ENCODE measurements at places on chromosomes 7 and 10.
A peak's percentile ranks its signal among the peaks of the same experiment; 100 is the strongest.

GRCh38 chr10:35316218-35316967 is 19.9 kb upstream of the CCNY start:
- DNase-seq: no peak

DNA sequence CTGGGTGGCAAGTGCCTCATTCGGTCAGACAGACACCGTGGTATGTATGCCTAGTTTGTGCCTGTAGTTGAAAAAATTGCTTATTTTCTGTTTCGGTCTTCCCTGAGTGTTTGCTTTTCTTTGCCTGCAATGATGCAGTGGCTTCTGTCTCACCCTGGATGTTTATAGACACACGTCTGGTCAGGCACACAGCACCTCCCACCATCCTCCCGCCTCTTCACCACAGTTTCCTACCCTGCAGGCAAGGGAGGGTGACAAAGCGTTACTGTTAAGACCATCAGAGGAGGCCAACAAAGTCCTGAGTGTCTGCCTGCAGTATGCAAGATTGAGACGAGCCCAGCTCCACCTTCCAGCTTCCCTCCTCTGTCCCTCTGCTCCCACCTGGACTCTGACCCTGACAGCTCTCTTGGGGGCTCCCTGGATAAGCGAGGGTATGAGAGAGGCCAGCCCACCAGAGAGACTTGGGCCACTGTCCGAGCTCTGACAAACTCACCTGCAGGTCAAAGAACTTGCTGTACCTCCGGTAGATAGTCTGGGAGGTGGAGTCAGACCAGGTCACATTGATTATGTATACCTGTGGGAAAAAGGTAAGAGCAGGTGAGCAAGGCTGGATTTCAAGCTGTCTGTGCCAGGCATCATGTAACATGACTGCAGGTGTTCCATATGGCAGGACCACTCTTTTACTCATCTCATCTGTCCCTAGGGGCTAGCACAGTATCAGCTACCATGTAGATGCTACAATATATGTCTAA is 54.4 kb downstream of the SH3PXD2A start:
- no peak for DNase-seq

DNA sequence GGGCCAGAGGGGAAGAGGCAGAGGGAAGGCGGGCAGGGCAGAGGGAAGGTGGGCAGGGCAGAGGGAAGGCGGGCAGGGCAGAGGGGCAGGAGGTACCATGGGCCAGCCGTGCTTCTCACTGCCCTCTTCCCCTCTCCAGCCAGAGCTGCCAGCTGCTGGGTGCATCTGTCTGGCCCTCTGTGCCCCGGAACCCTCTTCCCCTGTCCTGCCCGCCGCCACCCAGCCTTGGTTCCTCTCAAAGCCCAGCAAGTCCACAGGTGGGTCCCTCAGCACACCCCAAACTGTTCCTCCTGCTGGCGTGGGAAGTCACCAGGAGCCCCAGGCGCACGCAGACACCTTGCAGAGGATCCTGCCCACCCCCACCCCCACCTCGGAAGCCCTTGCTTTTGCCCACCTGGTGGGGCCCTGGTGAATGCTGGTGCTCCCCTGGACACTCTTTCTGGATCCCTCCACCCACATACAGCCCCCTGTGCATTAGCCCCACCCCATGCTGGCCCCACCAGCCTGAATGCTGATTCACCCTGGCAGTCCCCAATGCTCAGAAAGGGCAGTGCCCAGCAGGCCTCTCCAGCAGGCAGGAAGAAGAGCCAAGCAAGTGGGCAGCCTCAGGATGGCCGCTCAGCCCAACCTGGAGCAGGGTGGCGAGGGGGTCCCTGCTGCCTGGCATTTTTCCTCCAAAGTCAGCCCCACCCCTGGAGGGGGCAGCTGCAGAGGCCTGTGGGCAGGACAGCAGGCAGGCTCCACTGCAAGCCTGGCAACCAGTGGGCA is 1.9 kb upstream of the PWWP2B start:
- no peak for DNase-seq

- no peak for DNase-seq
These were observed 50.5 kb upstream of the PRSS58 start for GRCh38 chr7:142308326-142308725.

DNA sequence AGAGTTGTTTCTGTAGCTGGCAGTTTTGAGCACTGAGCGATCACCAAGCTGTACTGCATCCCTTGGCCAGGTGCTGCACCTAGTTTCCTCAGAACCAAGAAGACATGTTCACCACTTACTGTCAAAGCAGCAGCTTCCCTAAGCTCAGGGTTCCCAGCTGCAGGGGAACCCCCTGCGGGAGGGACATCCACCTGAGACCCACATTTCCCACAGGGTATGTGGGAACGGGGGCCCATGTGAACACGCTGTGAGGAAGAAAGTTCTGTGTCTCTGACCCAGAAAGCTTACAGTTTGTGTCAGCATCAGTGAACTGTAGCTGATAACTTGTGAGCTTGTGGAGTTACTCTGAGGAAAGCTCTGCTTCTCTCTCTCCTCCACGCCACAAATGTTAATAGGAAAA is 436.8 kb upstream of the IGFBP3 start:
- DNase-seq: no peak

GRCh38 chr10:44343843-44344242 is 41.1 kb downstream of the CXCL12 start:
- DNase-seq: no peak

- no peak for DNase-seq
These were observed 1.4 kb downstream of the HECW1 start for GRCh38 chr7:43113622-43114457.

GRCh38 chr7:111486472-111487142 is 75.7 kb downstream of the IMMP2L start:
- DNase-seq: peak; percentile 70

GRCh38 chr10:10684972-10685371 is 332.7 kb upstream of the CELF2 start:
- no peak for DNase-seq

- DNase-seq: no peak
These were observed 163.6 kb downstream of the DNAJB6 start for GRCh38 chr7:157500171-157500960.

- no peak for DNase-seq
These were observed 31.3 kb downstream of the LIPJ start for GRCh38 chr10:88617772-88618300.

GRCh38 chr10:95297402-95297801 is 6.6 kb upstream of the PDLIM1 start:
- DNase-seq: no peak

DNA sequence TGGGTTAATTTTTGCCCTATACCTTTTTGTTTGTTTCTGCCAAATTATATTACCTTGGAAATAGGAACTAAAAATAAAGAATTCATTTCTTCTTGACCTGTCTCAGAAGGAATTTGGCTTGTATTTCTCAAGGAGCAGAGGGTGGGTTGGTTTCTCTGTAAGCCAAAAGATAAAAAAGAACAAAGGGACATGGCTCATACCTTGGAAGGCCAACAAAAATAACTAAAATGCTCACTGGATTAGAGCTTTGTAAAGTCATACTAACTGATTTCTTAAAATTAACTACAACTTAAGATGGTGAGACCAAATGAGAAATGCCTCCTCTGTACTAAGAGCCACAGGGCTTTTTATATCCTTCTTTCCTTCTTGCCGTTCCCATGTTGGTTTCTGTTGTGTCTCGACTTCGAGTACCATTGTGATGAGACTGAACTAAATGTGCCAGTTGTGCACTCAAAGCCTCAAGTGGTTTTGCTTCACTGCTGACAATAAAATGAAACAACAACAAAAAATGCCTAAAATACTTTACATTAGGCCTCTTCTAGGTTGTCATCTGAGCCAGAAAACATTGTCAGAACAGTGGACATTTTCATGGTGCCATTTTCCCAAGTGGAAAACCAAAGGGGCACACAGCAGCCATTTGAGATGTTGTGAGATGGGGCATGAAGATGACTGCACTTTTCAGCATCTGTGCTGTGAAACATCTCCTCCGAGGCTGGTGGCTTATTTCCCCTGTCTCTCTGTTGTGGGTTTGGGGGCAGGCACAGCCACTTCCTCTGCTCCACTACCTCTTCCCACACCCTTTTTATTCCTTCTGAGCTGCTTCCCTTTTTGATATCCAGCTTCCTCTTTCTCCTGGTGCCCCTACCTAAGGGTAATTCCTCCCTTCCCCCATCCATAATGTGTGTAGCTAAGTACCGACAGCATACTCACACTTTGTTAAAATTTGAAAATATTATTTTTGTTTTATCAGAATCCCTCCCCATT is 51.8 kb upstream of the AGR3 start:
- DNase-seq: no peak

DNA sequence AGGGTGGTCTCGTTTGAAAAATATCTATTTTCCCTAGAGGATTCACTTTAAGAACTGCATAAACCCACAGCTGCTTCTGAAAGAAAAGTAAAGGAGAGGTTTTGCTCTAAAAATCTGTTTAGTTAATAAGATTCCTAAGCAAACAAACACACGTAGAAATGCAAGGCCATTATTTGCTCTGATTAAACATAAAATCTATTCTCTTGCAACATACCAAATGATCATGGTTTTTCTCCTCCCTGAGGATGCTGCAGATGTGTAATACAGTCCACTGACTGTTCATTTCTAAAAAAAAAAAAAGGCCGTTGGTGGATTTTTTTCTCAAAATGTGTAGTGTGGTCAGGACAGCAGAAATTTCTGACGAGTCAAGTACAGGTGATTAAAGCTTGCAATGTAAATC is 98.6 kb downstream of the BUB3 start:
- DNase-seq: no peak

DNA sequence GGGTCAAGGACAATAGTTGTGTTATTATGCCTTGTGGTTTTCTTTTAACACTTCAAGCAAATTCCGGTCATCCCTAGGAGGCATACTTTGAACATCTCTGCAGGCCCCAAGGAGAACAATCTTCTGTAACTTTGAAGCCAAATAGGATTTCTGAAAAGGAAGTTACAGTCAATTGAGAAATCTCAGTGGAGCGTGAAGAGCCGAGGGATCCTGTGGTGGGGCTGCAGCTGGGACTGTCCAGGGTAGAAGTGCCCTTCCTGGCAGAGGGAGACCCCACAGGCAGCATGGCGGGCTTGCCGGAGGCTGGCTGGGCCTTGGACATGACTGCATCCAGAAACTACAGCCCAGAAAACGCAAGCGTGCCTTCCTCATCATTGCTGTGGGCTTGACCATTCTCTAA is 179.7 kb downstream of the PTPN20 start:
- DNase-seq: no peak

DNA sequence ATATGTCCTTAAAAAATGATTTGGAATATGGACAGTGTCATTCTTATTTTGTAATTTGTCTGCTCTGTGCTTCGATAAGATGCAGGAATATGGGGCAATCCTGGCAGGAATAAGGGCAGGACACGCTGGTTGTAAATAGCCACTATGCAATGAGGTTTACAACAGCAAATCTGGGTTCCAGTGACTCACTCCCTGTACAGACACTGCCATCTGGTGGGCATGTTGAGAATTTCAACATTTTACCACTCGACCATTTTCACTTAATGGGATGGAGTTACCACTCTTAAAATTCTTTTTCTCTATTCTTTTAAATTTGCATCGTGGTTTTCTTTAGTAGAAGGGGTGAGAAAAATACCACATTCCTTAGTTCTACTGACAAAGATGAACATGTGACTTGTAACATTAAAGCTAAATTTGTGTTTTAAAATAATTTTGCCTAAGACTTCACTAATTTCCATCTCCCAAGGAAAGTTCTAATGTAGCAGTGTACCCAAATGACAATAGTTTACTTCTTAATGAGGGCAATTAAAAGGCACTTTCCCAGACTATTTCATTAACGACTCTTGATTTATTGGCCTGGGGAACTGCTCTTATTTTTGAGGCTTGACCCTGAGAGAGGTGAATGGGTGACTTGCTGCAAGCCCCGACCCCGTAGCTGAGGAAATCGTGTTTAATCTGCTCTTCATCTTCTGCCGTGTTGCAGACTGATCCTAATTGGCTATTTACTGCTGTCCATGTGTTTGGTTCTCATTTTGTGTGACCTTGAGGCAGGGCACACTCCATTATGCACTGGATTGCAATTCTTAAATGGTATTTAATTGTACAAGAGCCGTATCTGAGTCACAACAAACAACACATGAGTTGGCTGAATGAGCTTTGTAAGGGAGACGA is 173.6 kb upstream of the IMMP2L start:
- DNase-seq: no peak

- DNase-seq: no peak
These were observed 202.2 kb upstream of the CDCA7L start for GRCh38 chr7:22147868-22148267.

GRCh38 chr10:24518981-24519597 is 204.6 kb downstream of the ARHGAP21 start:
- no peak for DNase-seq

DNA sequence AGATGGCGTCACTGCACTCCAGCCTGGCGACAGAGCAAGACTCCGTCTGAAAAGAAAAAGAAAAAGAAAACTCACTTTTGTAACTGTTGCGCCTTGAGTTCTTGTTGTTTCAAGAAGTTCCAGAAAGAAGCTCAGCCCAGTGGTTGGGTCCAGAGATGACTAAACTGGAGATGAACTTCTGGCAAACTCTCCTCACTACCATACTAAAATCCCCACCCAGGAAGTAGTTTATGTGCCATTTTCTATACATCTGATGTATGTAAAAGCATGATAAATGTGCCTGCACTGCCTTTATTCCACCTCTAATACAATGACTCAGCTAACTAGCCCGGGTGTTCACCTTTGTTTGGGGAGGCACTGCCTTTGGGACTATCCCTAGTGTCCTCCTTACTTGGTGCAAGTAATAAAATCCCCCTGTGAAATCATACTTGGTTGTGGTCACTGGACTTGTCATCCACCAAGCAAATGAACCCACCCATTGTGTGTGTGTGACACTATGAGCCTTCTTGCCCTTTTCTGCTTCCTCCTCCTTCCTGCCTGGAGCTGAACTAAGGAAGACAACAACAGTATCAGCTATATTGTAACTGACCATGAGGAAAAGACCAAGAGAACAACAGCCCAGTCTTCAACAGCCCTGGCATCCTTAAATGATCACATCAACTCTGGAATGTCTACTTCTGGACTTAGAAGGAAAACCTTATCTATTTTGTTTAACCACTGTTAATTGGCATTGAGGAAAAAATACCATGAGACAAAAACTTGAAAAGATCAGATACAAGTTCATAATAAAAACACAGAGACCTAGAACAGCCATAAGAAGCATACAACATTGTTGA is 33.6 kb downstream of the JMJD1C start:
- DNase-seq: no peak

GRCh38 chr10:47329855-47330254 is 7.6 kb downstream of the GDF2 start:
- no peak for DNase-seq

DNA sequence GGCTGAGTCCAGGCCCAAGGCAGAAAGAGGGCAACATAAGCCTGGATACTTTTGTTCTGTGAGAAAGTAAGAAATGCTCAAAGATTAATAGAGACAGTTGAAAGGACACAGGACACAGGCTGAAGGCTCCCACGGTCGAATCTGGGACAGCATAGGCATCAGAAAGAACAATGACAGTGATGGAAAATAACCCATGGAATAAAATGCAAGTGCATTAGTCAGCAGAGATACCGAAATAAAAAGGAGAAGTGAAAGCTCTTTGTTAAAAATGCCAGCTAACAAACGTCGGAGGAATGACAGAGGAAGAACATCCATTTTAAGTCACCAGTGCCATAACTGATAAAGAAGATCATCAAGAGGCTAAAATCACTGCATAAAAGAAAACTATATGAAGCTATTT is 19.6 kb upstream of the AGAP5 start:
- no peak for DNase-seq
